ENCODE measurements at places on chromosomes 7 and 10.

GRCh38 chr7:109939207-109939606, 1151.7 kb upstream of the LRRN3 start:
- DNase-seq, result no peak

- no peak for DNase-seq
These were observed 9.0 kb upstream of the SLC13A1 start for GRCh38 chr7:123208793-123209192.

GRCh38 chr10:119991066-119991465, 98.5 kb downstream of the SEC23IP start:
- DNase-seq, result no peak

DNA sequence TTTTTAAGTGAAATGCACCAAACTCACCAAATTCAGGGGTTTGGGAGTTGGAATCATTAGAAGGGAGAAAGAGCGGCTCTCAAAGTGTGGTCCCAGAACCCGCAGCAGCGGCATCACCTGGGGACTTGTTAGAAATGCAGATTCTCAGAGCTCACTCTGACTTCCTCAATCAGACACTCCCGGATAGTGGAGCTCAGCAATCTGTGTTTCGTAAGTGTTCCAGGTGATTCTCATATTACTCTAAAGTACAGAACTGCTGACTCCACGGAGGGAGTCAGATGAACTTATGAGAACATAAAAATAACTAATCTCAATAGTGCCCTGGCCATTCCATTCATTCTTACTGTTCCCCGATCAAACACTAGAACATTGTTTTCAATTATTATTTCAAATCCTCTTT, 358.7 kb upstream of the MYO3A start:
- DNase-seq, result no peak

GRCh38 chr7:99782012-99782953, 1.7 kb downstream of the CYP3A4 start:
- no peak for DNase-seq

GRCh38 chr7:121398246-121398645, 2.1 kb upstream of the FAM3C start:
- no peak for DNase-seq

GRCh38 chr10:4353059-4353655, 472.9 kb upstream of the AKR1E2 start:
- DNase-seq, result no peak

DNA sequence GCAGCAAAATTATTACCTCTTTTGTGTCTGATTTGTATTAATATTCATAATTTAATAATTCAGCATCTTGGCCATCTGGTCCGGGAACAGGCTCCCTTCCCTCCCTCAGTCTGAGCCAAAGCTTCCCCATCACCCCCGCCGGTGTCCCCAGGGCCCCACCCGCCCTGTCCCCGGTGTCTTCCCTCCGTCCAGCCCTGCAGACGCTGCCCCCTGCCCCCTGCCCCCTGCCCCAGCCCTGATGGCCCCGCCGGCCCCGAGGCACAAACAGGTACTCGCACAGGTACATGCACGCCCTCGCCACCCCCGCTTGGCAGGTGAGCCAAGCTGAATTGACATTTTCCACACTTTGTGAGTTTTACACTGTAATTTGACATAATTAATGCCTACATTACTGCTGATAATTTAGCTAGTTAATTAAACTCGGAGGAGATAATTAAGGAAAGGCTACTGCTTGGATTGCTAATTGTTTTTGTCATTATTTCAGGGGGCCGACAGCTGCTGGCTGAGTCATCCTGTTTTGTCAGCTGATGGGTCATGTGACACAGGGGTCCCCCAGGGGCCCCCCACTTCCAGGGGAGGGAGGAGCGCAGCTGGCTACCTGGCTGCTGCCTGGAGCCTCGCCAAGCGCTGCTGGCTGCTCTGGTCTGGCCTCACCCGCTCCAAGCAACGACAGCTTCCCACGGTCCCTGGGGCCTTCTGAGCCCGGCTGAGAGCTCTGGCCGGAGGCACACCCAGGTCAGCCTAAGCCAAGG, 36.6 kb downstream of the MICALL2 start:
- DNase-seq, result no peak
